ENCODE measurements at places on chromosomes 7 and 10.

GRCh38 chr7:84720456-84721097, 466.3 kb downstream of the SEMA3D start:
- DNase-seq, result no peak

GRCh38 chr7:37657816-37658215, 25.8 kb upstream of the GPR141 start:
- no peak for DNase-seq

GRCh38 chr10:88346144-88346977, 236.8 kb downstream of the RNLS start:
- no peak for DNase-seq

DNA sequence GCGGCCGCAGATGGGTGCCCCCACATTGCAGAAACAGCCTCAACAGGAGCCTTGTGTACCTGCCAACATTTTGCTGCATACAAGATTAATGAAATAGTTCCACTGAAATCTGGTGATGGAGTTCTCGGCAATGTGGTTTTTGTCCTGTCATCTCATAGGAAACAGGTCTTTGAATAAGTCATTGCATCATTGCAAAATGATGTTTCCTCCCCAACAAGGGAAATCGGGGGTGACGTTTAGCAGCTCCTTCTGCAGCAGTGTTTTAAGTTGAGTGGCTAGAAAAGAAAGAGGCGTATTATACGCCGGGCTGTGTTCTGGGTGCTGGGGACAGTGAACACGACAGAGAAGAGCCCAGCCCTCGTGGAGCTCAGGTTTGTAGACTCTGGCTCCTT, 177.0 kb downstream of the PRKAG2 start:
- DNase-seq, result no peak

DNA sequence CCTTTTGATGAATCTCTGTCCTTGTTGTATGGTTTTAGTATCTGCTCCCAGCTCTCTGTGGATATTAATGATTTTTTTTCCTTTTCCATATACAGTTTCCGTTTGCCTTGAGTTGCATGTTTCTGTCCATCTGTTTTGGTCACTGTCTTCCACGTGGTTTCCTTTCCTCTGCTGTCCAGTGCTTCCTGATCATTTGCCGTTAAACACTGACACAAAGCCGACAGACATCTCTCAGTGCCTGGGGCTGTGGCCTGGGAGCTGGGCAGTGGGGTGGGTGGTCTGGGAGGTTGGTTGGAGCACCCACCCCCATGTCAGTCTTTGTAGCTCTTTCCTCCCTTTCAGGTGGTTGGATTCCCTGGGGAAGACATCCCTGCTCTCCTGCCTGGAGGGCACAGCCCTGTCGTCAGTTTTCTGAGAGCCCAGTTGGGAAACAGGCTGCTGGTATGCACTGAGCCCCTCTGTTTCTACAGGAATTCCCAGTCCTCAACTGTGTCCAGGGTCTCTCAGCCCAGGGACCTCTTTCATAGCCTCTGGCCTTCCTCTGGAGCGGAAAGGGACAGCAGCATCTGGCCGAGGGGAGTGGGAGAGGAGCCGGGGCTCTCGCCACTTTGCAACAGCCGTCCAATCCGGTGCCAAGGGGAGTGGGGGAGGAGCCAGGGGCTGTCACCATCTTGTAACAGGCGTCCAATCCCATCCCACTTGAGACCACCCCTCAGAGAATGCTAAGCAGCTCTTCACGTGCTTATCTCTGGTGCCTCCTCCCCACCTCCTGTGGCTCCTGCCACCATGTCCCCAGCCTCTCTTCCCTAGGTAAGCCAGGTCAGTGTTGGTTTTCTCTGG, 26.7 kb upstream of the MKI67 start:
- no peak for DNase-seq

All from GM06990 (cell line).